ENCODE measurements at places on chromosomes 2 and 18.

GRCh38 chr18:23495723-23496440 is 7.4 kb upstream of the RMC1 start:
- no peak for DNase-seq

GRCh38 chr18:61589724-61590065 is 256.5 kb downstream of the CDH20 start:
- no peak for DNase-seq

GRCh38 chr2:132701810-132702209 is 31.8 kb upstream of the LYPD1 start:
- DNase-seq, result no peak

DNA sequence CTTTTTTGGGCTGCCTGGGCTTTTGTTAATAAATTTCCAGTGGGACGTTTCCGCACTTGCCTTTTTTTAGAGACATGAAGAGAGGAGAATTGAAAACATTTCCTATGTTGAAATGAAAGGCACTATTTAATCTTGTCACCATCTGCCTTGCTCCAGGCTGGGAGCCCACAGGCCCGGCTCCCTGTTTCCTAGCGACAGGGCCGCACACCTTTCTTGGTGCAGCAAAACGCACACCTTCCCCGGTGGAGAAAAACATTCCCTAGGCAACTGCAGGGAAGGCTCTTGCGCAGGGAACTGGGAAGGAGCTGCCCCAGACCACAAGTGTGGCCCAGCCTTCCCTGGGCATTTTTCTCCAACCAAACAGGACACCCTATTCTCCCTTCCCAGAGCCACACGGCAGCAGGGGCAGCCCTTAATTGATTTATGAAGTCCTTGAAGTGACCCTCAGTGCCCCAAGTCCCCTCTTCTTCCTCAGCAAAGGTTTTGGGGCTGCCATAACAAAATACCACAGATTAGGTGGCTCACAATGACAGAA is 132.9 kb upstream of the MSH6 start:
- no peak for DNase-seq

DNA sequence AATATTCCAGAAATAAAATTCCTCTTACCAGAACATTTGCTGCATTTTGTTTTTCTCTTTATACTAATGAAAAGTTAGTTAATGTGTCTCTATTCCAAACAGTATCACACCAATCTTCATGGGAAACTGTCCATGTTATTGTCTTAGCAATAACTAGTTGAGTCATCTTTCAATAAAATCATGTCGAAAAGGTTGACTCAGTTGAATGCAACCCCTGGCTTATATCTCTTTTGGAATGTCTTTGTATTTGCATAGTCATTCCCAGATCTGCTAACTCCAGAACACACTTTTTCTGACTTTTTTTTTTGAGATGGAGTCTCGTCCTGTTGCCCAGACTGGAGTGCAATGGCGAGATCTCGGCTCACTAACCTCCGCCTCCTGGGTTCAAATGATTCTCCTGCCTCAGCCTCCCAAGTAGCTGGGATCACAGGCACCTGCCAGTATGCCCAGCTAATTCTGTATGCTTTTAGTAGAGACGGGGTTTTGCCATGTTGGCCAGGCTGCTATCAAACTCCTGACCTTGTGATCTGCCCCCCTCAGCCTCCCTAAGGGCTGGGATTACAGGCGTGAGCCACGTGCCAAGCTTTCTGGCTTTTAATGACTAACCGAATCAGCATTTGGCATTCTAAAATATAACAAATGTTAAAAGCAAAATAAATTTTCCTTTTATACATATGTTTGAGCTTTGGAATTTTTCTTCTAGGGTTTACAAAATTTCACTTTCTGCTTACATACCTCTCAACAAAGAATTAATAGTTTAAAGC is 133.2 kb upstream of the GULP1 start:
- no peak for DNase-seq

DNA sequence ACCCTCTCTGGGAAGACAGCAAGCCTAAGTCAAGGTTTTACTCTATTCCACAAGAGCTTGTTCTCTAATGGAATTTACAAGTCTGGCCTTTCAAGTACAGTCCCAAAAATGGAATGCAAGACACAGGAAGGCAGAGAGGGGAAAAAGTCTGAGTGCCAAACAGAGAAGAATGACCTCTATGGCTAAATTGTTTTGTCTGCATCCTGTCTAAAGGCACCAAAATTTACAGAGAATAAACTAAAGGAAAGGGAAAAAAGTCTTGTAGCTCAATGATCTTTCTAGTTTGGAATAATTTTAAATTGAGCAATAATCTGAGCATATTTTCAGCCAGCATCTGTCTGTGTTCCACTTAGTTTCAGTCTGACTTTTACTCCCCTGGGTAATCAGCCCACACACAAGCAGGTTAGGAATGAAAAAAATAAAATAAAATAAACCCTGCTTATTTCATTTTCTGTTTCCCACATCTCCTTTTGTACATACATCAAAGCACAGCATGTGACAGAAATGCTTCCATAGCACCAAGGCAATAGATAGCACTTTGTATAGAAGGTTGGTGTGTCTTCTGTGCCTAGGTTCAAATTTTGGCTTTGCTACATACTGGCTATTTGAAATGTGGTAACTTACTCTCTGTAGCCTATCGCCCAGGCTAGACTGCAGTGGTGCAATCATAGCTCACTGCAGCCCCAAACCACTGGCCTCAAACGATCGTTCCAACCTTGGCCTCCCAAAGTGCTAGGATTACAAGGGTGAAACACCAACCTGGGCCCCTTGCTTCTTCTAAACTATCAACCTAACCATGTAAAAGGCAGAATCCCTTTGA is 105.1 kb downstream of the SLC8A1 start:
- no peak for DNase-seq

DNA sequence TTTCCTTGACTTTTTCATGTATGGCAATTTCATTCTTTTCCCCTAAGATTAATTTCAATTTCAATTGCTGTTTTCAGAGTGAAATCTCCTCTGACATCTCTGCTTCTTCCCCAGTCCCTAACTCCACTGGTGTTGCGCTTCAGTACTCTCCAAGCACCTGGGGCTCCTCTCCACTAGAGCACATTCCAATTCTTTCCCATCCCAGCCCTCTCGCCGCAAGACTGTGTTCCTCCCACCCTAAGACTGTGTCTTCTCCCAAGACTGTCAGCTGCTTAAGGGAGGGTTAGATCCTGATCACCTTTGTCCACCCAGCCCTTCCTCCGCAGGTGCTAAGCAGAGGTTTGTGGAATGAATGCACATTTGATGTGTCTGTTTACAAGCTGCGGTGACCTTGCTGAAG is 255.7 kb upstream of the CCDC68 start:
- DNase-seq, result no peak

DNA sequence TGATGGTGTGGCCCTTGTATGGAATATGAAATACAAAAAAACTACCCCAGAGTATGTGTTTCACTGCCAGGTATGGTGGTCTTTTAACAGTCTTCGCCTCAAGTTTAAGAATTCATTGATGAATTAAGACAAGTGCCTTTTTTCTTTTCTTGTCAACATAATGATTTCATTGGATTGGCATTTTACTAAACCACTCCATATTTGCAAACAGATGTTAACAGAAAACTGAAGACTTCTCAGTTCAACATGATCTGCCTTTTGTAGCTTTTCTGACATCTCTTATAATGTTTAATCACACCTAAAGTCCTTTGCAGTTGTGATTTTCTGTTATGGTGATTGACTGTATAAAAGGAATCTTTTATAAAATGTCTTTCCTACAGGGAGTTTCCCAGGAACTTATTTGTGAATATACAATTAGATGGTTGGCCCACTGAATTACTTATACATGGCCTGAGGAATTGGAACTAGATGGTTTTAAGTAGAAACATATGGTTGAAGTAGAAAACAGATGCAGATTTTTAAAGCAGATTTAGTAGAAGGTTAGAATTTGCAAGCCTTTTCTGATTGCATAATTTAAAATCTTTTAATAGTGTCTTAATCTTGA is 39.7 kb downstream of the DYNC1I2 start:
- DNase-seq, result no peak

DNA sequence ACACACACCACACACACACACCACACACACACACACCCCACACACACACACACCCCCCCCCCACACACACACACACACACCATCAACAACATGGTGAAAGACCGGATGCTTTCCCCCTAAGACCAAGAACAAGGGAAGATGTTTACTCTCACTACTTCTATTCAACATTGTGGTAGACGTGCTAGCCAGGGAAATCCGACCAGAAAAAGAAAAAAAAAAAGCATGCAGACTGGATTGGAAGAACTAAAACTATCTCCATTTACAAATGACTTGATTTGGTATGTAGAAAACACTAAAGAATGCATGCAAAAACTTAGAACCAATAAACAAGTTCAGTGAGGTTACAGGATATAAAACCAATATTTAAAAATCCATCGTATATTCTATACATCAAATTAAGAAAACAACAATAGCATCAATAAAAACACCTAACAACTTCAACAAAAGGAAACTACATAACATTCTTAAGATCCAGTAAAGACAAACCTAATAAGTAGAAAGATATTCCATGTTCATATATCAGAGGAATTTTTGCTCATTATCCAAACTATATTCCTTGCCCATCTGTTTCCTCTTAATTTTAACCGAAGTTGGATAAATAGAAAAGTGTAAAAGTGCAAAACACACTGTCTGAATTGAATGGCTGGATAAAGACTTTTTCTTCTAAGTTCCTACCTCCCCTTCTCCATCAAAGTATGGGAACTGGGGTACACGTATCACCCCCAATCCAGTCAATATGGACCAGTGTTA is 51.5 kb upstream of the RNU4ATAC start:
- no peak for DNase-seq

- DNase-seq, result no peak
These were observed 278.4 kb upstream of the DDX18 start for GRCh38 chr2:117536139-117536538.

- no peak for DNase-seq
These were observed 238.3 kb upstream of the RASGRP3 start for GRCh38 chr2:33238111-33238510.

GRCh38 chr2:133588144-133588543 is 19.9 kb upstream of the NCKAP5 start:
- DNase-seq, result no peak

DNA sequence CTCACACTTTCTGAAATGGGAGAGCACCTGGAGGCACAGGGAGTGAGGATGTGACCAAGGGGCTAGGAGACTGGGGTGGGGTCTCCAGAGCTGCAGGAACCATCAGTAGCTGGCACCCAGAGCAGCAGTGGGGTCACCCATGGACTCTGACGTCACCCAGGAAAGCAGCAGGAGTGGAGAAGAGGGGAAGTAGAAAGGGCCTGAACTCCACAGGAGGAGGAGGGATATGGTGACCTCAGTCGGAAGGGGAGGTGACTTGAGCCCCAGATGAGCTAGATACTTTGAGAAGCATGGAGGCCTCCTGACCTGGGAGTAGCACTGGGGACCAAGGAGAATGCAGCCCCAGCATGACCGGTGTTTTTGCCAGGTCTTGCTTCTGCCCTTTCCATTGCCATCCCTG is 8.8 kb downstream of the NMUR1 start:
- no peak for DNase-seq

- no peak for DNase-seq
These were observed 18.2 kb upstream of the GPR55 start for GRCh38 chr2:230942920-230943896.

DNA sequence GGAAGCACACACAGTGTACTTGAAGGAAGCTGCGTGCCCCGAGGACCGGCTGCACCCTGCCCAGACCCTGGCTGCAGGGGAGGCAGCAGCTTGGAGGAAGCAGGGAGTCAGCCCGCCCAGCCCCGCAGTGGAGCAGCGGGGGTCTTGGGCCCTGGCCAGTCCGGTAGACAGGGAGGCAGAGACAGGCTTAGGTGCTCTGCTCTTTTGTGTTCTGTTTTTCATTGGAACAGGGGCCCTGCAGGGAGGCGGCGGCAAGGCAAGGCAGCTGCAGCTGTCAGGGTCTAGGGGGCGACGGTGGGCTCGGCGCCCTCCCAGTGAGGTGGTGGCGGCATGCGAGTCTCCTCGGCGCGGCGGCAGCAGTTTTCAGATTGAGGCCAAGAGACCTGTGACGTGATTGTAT is 53.3 kb upstream of the TFCP2L1 start:
- no peak for DNase-seq

DNA sequence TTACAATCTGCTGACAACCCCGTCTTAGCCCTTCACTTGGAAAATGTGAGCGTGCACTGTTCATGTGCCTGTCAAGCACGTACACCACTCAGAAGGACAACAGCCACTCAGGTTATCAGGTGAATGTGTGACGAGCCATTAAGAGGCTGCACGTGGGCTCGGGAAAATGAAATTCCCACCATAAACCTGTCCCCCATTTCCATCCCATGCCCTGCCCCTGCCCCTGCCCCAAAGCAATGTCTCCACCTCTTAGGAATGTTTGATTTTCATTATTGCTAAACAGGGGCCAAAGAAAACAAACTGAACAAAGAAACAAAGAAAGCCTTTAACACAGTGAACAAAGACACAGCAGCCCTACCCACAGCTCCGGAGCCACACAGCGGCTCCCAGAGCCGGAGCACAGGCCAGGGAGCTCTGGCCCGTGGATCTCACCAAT is 90.5 kb downstream of the TMEM18 start:
- no peak for DNase-seq

DNA sequence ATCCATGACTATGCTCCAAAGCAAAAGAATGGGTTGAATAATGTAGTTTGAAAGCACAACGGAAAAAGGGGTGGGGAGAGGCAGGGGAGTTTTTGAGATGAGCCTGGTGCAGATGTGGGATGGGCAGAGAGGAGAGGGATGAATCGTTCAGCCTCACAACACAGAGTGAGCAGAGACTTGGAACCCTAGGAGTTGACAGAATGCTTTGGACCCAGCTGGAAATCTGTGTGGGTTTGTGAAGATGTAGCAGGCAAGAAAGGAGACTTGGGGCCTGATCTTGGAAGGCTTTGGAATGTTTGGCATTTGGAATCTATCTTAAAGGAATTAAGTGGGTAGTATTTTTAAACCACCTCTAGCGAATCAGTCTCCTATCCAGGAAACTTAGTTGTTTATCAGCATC is 66.0 kb upstream of the KCTD1 start:
- no peak for DNase-seq

GRCh38 chr2:207103132-207103531 is 62.6 kb downstream of the KLF7 start:
- no peak for DNase-seq

- no peak for DNase-seq
These were observed 47.6 kb downstream of the COL5A2 start for GRCh38 chr2:189131991-189132390.

- no peak for DNase-seq
These were observed 69.2 kb upstream of the EDAR start for GRCh38 chr2:109058191-109058632.

DNA sequence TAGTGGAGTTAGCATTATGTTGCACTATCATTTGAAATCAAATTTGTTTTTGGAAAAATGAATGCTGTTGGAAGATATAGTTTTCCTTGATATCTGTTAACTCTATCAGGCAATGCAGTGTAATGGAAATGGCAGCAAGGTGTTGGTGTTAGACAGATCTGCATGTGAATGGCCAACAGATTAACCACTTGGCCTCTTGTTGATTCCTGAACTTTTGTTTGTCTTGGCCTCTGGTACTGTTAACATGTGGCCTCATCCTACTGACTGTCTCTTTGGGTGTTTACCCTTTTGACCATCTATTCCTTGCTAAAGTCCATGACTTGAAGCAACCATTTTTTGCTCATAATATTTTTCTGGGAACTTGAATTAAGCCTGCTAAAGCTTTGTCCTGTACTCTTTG is 110.2 kb upstream of the CDH2 start:
- DNase-seq, result no peak

Data from stimulated activated CD4-positive, alpha-beta T cell treated with anti-CD3 and anti-CD28 coated beads, TNF-alpha, amount 100 ng/mL, for 24 hours (primary cell).